T-helper 17 cell (primary cell): ENCODE measurements at places on chromosomes 3 and 15.

- no peak for DNase-seq
These were observed 145.9 kb upstream of the LIPC start for GRCh38 chr15:58285921-58286278.

DNA sequence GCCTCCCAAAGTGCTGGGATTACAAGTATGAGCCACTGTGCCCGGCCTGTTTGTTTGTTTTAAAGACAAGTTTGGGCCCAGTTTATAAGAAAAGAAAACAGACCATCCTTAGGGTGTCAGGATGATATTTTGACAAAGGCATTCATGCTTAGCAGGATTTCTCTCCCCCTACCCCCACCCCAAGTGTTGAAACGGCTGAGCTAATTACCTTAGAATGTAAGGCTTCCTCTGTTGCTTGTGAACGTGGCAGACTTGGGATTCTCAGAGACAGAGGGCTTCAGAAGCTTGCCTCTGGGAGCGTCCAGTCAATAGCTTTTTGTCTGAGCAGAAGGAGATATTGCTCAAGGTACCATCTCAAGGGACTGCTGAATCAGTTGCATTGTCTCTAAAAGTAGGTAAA lies 24.0 kb downstream of the FLNB start:
- DNase-seq: no peak

DNA sequence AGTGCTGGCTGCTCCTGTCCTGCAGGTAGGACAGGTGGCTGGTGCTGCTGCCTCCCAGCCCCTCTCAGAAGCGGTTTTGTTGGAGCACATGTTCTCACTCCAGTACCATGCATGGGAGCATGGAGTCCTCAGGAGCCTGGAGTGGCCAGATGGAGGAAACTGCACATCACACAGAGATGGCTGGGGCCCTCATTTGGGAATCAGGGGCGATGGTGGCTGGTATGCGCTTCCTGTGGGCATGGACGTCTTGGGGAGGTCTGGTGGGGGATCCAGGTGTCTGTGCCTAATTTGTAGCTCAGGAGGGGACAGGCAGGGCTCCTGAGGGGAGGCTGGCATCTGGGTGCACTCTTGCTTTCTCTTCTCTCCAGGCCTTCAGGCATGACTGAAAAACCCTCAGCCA lies 168.2 kb downstream of the KLF13 start:
- no peak for DNase-seq

DNA sequence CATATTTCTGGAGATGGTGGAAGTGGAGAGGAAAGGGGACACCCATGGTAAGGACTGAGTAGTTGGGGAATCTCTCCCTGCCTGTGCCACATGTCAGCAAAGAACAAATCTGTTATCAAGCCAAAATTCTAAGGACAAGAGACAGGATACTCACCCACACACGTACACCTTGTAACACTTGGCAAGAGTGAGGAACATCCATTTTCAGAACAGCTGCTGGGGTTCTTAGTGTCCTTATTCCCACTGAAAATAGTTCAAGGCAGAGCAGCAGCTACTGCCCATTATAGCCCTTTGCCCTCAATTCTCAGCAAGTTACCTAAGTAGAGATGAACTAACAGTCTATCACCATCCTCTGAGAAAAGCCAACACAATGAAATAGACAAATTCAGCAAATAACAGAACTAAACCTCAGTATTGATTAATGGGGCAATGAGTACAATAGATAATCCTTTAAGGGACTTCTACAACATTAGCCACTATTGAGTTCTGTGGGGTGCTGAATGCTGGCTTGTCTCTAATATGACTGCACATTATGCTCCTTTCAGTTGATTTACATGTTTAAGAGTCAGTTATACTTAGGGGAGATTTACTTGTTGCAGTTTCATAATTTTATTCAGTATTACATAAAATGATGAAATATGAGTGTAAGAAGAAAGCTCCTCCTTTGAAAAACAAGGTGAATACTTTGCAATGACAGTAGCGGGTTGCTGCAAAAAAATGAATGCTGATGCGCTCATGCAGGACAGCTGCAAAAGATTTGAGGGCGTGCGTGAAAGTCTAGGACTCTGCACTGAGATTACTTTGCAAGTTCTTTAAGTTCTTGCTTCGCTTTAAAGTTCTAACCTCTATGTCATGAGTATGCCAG lies 22.4 kb downstream of the SENP5 start:
- DNase-seq: no peak

GRCh38 chr15:70033109-70033508 lies 64.6 kb downstream of the TLE3 start:
- no peak for DNase-seq

DNA sequence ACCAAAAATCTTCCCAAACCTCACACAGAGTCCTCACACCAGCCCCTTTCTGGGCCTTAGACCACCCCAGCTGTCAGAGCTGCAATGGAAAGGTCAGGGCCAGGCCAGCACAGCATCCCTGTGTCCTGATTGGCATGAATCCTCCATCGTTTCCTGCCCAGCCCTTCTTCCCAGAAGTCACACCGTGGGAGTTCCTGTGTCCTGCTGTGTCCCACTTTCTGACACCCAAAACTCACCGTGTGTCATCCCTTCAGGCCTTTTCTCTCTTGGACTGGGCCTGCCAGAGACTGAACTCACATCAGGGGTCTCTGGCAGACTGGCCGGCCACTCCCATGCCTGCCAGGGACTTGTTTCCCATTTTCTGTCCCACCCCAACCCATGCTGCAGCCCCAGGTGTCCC lies 32.5 kb upstream of the CHRNB4 start:
- no peak for DNase-seq

GRCh38 chr3:35921718-35922117 lies 282.4 kb downstream of the ARPP21 start:
- DNase-seq: no peak

DNA sequence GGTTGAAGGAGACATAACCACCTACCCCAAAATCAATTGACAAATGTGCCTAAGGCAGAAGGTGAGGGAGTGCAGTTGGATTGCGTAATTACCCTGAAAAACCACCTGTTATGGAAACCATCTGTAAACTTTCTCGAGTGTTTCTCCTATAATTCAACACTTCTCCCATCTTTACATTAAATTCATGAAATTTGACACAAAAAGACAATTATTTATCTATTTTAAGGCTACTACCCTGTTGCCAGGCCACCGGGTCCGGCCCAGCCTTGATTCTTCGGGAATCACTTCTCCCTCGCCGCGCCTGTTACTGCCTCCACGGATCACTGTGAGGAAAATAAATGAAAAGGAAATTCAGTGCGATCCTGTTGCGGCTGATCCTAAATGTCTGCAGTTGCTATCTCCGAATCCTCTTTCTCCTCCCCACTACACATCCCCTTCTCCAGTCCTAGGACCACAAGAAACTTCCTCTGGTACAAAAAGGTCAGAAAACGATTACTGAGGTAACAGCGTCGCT lies 646 bp downstream of the IQCB1 start:
- DNase-seq: no peak

GRCh38 chr3:23859012-23859743 lies 53.4 kb downstream of the UBE2E1 start:
- DNase-seq: no peak

- DNase-seq: no peak
These were observed 17.3 kb downstream of the MRPS11 start for GRCh38 chr15:88484682-88485331.

GRCh38 chr3:46931631-46932331 lies 44.8 kb downstream of the CCDC12 start:
- no peak for DNase-seq

- no peak for DNase-seq
These were observed 1.2 kb upstream of the ZBTB20 start for GRCh38 chr3:115148142-115148790.

DNA sequence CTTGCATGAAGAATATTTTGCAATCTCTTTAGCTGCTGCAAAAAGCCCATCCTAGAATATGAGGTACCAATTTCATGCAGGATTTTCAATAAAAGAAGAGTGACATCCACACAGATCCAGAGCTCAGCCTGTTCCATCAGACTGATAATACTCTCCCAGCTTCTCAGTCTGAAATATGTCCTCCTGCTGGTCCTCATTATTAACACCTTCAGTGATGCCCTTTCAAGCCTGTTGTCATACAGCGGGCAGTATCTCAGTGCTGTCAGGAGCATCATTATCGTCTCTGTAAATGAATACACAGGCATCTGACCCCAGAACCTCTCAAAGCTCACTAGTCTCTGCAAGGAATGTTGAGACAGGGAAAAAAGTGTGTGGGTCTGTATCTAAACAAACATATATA lies 1387.8 kb downstream of the OTOL1 start:
- DNase-seq: no peak

DNA sequence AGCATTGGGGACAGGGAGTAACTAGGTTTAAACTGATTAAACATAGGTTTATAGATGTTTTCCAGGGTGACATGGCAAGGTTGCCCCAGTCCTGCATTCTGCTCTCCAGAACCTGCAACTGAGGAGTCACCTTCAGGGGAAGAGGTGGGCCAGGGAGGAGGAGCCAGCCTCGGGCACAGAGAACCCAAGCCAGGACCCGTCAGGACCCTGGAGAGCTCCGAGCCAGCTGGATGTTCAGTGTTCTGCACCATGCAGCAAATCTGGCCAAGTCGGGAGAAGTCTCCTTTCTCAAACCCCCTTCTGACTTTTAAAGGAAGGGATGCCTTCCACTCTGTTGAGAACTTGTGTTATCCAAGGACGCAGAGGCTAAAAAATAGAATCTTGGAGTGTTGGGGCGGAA lies 62.1 kb upstream of the SLC6A11 start:
- no peak for DNase-seq

GRCh38 chr3:11805716-11806115 lies 41.0 kb downstream of the TAMM41 start:
- no peak for DNase-seq

GRCh38 chr3:99410789-99411311 lies 227.5 kb upstream of the COL8A1 start:
- DNase-seq: no peak

DNA sequence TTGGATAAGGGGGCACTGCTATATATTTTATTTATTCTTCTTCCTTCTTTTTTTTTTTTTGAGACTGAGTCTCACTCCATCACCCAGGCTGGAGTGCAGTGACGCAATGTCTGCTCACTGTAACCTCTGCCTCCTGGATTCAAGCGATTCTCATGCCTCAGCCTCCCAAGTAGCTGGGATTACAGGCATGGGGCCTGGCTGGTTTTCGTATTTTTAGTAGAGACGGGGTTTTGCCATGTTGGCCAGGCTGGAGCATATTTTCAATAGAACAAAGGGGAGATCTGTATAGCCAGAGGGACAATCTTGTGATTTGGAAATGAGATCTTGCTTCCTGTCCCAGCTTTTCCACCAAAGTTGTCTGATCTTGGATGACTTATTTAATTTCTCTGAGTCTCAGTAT lies 133.1 kb upstream of the ABHD17C start:
- DNase-seq: no peak

- no peak for DNase-seq
These were observed 39.6 kb downstream of the CCDC54 start for GRCh38 chr3:107416886-107417285.

DNA sequence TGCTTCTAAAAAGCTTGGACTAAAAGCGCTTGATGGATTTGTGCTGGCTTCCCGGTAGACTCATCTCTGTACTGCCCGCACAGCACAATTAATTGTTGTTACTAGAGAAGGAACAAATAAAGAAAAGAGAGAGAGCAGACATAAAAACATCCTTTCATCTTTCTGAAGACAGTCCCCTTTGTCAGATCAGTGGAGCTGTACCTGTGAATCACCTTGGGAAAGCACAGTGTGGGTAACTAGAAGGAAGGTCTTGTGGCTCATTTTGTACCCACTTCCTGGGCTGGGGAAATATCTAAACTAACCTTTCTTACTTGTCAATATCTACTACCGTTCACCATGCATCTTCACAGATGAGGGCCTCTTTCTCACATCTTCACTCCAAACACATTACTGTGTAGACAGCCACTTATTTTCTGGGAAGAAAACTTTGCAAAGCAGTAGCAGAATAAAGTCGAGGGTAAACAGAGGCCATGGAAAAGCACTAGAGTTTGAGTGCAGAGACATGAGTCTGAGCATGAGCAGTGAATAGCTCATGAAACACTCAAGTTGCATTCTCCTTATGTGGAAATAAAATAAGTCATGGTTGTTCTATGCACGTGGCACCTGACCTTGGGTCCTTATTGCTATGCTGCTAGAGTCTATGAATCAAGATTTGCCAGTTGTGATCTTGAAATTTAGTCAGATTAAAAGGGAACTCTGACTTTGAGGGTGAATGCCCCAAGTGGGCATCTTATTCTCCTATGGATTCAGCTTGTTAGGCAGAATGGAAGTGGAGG lies 169.3 kb downstream of the LPP start:
- DNase-seq: no peak

- no peak for DNase-seq
These were observed 2.0 kb upstream of the IL20RB start for GRCh38 chr3:136955813-136956212.

GRCh38 chr15:101185770-101186169 lies 66.1 kb downstream of the CHSY1 start:
- no peak for DNase-seq

- DNase-seq: no peak
These were observed 127.0 kb downstream of the TFDP2 start for GRCh38 chr3:142022381-142022780.

DNA sequence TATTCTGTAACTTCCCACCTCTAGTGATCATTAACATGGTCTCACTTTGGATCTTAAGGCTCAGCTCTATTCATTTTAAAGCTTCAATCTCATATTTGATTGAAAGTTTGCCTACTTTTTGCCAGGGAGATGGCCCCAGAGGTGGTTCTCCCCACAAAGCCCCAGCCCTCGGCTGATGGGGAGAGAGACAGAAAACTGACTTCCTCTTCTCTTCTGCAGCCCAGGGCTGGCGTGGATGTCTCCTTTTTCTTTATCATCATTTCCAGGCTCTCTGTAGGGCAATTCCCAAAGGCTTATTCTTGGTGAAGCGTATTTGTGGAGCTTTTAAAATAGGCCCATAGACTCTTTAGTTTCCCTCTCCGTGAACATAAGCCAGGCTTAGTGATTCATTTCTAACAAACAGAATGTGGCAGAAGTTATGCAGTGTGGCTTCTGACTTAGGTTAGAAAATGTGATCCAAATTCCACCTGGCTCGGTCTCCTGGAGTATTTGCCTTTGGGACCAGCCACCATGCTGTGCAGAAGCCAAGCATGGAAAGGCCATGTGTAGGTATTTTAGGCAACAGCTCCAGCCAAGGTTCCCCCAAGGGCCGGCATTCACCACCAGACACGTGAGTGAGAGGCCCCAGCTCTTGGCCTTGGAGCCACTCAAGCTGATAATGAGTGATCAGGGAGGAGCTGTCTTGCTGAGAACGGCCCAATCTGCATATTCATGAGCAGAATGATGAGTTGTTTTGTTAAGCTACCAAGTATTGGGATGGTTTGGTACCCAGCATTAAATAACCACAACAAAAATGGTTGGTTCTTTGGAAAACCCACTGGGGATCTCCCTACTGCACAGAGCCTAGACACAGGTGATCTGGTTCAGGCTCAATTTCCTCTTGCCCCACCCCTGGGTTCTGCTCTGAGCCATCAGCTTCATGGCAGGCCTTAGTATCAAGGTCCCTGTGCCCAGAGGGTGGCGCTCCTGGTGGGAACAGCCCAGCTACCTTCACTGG lies 353.2 kb upstream of the PROK2 start:
- no peak for DNase-seq

- no peak for DNase-seq
These were observed 25.3 kb upstream of the ARHGEF3 start for GRCh38 chr3:56826831-56827722.
